ENCODE measurements at places on chromosomes 11 and 22. TPM values are rescaled to one million over a fixed set of nuclear protein-coding genes. Genes with fewer than 3 reads are reported as not detected.

Gene OR51B2
- not detected for total RNA-seq

Gene SLC15A3
- 199 TPM for total RNA-seq

Gene GNG3
- total RNA-seq, result not detected

Gene PLA2G3
- total RNA-seq, result 5.0 TPM

Gene PHF21B
- not detected for total RNA-seq

Gene KIF18A
- 2.4 TPM for total RNA-seq

Gene PRDX5
- total RNA-seq, result 203 TPM

- no peak overlapping the region for H3K27ac ChIP-seq
- H3K4me1 ChIP-seq, result no peaks in the 10 kb centered on the region
- no peak for DNase-seq
- H3K27me3 ChIP-seq, result no peaks in the 10 kb centered on the region
- H3K36me3 ChIP-seq, result no peaks in the 10 kb centered on the region
Observed at GRCh38 chr22:47997052-47997590, 1234.7 kb downstream of the TBC1D22A start.

GRCh38 chr22:20654343-20655208, 119.3 kb upstream of the SERPIND1 start:
- H3K4me3 ChIP-seq, result no peak overlapping the region
- H3K4me1 ChIP-seq, result no peaks in the 10 kb centered on the region
- DNase-seq, result peak; percentile 76
- no peaks in the 10 kb centered on the region for H3K27me3 ChIP-seq

GRCh38 chr22:17781319-17782031, 7.2 kb upstream of the BID start:
- peaks cover 21% of the 10 kb centered on the region for H3K4me1 ChIP-seq
- DNase-seq, result no peak
- H3K27me3 ChIP-seq, result peaks cover 4% of the 10 kb centered on the region
- H3K36me3 ChIP-seq, result no peaks in the 10 kb centered on the region
- H3K27ac ChIP-seq, result no peak overlapping the region

DNA sequence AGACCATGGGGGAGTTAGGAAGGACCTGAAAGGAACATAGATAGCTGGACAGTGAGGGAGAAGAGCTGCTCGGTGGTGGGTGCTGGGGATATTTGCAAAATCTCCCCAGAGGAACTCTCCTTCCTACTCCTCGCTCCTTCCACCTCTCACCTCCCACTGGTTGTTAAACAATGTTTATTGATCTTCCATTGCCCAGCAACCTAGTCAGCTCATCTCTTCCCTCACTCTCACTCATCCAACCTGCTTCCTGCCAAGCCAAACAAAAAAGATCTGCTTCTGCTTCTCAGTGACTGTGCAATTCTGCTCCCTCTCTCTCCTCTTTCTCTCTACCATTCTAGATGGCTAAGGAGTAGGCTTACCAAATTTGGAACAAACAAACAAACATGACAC, 115.0 kb downstream of the SLC1A2 start:
- H3K4me3 ChIP-seq, result no peak overlapping the region
- peak overlapping the region; percentile 79 for H3K27ac ChIP-seq
- no peaks in the 10 kb centered on the region for H3K36me3 ChIP-seq
- peaks cover 42% of the 10 kb centered on the region for H3K4me1 ChIP-seq
- no peak for DNase-seq

DNA sequence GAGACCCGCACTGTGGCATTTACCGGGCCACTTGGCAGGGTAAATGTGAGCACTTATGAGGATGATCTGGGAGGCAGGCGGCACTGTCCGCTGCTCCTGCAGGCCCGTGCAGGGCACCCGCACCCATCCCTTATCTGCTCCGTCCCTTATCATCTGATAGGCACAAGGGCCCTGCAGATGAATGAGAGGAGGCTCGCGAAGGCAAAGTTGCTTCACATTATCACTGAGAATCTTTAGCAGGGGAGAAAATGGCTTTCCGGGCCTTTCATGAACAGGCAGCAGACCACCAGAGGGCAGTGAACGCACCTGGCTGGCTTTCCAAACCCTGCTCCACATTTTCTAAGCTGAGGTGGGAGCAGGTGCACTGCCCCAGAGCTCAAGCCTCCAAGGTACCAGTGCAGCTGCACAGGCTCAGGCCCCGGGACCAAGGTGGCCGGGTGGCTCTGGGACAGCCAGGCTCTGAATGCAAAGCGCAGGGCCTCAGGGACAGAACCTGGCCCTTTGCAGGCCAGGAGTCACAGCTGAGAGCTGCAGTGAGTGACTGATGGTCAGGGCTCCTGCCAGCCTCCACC, 165.6 kb downstream of the SHANK2 start:
- no peak overlapping the region for H3K4me3 ChIP-seq
- peaks cover 5% of the 10 kb centered on the region for H3K36me3 ChIP-seq
- H3K27ac ChIP-seq, result no peak overlapping the region
- no peaks in the 10 kb centered on the region for H3K27me3 ChIP-seq
- no peaks in the 10 kb centered on the region for H3K4me1 ChIP-seq

DNA sequence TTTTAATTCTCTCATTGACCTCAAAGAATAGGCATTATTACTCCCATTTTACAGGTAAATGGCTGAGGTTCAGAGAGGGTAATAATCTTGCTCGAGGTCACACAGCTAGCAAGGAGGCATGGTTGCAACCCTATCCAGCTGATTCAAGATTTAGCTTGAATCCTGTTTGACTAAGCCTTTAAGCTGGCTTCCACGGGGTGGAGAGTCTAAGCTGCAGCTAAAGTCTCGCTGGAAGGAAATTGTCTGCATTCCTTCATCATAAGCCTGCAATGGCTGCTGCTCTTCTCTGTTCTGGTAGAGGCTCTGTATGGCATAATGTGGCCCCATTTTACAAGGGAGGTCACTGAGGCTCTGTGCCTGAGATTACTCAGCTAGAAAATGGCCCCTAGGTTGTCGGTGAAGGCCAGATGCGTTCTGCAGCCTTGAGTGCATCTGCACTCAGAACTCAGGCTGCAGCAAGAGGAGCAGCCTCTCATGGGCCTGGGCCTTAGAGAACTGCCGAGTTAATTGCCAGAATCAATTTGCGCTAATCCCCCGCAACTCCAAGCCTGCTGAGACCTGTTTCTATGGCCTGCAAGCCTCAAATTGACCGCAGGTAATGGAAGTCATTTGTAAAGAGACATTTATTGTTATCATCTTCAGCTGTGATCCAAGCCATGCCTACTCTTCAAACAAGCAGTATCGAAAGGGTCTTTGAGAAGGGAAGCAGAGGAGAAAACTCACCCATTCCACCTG, 44.1 kb upstream of the SEZ6L start:
- H3K4me1 ChIP-seq, result no peaks in the 10 kb centered on the region
- no peak overlapping the region for H3K4me3 ChIP-seq
- H3K27ac ChIP-seq, result no peak overlapping the region

GRCh38 chr11:7563281-7563680, 49.5 kb downstream of the PPFIBP2 start:
- no peaks in the 10 kb centered on the region for H3K27me3 ChIP-seq
- H3K36me3 ChIP-seq, result no peaks in the 10 kb centered on the region
- H3K4me1 ChIP-seq, result no peaks in the 10 kb centered on the region
- H3K27ac ChIP-seq, result no peak overlapping the region

- H3K4me1 ChIP-seq, result peaks cover 6% of the 10 kb centered on the region
- no peak for DNase-seq
- H3K27me3 ChIP-seq, result no peaks in the 10 kb centered on the region
- no peak overlapping the region for H3K4me3 ChIP-seq
- H3K36me3 ChIP-seq, result no peaks in the 10 kb centered on the region
Observed at GRCh38 chr11:33208150-33208549, 46.9 kb upstream of the CSTF3 start.

- no peak for DNase-seq
- H3K36me3 ChIP-seq, result no peaks in the 10 kb centered on the region
- no peaks in the 10 kb centered on the region for H3K4me1 ChIP-seq
- H3K4me3 ChIP-seq, result no peak overlapping the region
- H3K27ac ChIP-seq, result no peak overlapping the region
Observed at GRCh38 chr11:88454881-88455280, 117.3 kb upstream of the CTSC start.

DNA sequence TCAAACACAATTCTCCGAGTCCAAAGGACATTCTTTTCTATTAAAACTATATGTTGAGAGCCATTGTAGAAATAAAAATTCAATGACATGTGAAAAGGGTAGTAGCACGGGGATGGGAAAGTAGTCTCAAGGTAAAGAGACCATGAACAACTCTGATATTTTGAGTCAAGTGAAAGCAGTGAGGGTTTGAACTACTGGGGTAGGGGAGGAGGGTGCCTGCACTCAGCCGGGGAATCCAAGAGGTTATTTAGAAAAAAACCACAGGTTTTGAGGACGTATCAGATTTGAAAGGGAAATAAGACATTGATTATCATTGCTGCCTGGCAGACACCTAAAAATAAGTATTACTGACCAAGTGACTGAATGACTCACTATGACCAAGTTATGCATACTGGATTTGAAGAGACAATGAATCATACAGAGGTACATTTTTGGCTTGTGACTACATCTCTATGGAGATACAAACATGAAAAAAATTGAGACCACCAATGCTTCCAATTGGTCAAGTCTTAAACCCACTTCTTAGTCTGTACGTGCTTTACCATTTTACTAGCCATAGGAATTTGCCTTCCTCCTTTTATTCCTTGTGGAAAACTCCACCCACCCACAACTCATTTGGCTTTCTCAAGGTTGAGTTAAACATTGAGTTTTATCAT, 2.2 kb upstream of the OR52H1 start:
- DNase-seq, result no peak
- H3K27me3 ChIP-seq, result no peaks in the 10 kb centered on the region
- H3K4me1 ChIP-seq, result no peaks in the 10 kb centered on the region
- H3K4me3 ChIP-seq, result no peak overlapping the region
- no peaks in the 10 kb centered on the region for H3K36me3 ChIP-seq

DNA sequence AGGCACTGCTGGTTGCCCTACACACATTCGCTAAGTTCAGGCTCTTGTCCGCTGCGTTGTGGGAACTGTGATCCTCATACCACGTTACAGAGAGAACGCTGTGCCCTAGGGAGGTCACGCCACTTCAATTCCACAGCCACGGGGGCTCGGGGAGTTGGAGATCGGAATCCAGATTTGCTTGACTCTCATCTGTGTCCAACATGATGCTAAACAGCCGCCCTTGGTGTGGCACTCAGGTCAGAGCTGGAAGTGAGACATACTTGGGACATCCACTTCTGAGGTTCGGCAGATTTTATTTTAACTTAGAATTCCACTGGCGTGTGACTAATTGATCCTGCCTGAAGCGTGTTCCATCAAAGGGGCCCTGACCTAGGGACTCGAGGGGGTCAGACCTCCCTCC, 41.7 kb downstream of the RIBC2 start:
- H3K27me3 ChIP-seq, result no peaks in the 10 kb centered on the region
- H3K36me3 ChIP-seq, result no peaks in the 10 kb centered on the region
- no peak overlapping the region for H3K27ac ChIP-seq
- no peaks in the 10 kb centered on the region for H3K4me1 ChIP-seq
- H3K4me3 ChIP-seq, result no peak overlapping the region
- no peak for DNase-seq

DNA sequence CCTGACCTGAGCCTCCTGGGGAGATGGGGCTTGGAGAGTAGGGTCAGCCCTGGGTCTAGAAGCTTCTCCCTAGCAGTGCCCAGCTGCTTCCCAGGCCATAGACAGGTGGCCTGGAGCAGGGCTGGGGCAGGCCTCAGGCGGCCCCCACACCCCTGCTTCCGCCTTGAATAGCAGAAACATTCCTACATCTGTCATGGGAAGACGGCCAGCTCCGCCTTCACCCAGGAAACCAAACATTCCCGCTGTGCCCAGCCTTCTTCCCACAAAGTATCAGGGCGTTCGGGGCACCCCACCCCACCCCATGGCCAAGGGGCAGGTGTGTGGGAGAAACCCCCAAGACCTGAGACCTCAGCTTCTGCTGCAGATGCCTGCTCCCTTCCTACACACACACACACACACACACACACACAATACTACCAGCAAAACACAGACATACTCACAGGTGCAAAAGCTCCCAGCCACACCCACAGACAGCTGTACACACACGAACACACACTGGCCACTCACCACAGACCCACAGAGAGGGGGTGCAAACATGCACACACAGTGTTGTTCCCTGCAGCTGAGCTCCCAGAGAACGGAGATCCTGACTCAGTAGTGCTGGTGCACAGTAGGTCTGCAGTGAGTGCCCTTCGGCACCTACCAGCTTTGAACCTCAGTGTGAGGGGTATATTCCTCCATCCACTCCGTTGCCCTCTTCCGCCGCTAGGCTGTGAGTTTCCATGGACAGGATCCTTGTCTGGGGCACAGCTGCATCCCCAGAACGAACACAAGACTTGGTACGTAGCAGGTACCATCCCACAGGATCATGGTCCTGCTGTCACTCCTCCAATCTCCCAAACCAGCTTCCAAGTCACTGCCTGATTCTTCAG, 37.4 kb downstream of the PDGFB start:
- H3K4me1 ChIP-seq, result peaks cover 9% of the 10 kb centered on the region
- no peak overlapping the region for H3K27ac ChIP-seq
- no peaks in the 10 kb centered on the region for H3K36me3 ChIP-seq
- peak; percentile 44 for DNase-seq
- no peak overlapping the region for H3K4me3 ChIP-seq

- H3K4me1 ChIP-seq, result peaks cover 100% of the 10 kb centered on the region
- no peaks in the 10 kb centered on the region for H3K27me3 ChIP-seq
- peak overlapping the region; percentile 39 for H3K4me3 ChIP-seq
Observed at GRCh38 chr22:46086577-46087335, 63.6 kb upstream of the PPARA start.

GRCh38 chr11:134373591-134374052, 38.4 kb downstream of the B3GAT1 start:
- no peaks in the 10 kb centered on the region for H3K27me3 ChIP-seq
- H3K4me3 ChIP-seq, result no peak overlapping the region
- H3K27ac ChIP-seq, result no peak overlapping the region
- H3K4me1 ChIP-seq, result no peaks in the 10 kb centered on the region
